ENCODE measurements at places on chromosomes 7 and 10.

- no peak for DNase-seq
Measured at GRCh38 chr7:95104739-95105138, 197.3 kb downstream of the PPP1R9A start.

DNA sequence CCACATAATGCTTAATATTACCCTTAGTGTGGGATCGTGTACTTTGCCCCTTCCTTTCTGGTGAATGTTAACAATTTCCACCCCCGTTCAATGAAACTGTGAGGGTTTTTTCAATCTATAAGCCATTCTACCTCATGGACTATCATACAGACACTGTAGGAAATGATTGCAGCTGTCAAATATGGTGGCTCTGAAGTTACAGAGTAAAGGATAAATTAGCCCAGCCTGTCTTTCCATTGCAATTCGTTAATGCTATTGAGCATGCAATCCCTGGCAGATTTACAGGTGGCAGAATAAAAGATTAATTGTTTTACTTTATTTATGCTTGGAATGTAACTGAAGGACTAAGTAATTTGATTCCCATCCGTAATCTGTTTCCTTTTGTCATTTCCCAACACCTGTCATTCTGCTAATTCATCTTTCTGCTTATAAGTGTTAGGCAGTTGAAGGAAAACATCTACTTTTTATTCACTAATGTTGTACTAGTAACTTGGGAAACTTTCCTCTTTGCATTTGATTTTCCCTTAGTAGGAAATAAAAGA lies 1211.6 kb upstream of the LRRN3 start:
- no peak for DNase-seq

GRCh38 chr7:7756577-7756976 lies 38.2 kb upstream of the RPA3 start:
- no peak for DNase-seq

GRCh38 chr10:114552050-114552449 lies 106.0 kb downstream of the ABLIM1 start:
- no peak for DNase-seq

- DNase-seq: no peak
Measured at GRCh38 chr10:16915300-16915699, 98.1 kb upstream of the RSU1 start.

DNA sequence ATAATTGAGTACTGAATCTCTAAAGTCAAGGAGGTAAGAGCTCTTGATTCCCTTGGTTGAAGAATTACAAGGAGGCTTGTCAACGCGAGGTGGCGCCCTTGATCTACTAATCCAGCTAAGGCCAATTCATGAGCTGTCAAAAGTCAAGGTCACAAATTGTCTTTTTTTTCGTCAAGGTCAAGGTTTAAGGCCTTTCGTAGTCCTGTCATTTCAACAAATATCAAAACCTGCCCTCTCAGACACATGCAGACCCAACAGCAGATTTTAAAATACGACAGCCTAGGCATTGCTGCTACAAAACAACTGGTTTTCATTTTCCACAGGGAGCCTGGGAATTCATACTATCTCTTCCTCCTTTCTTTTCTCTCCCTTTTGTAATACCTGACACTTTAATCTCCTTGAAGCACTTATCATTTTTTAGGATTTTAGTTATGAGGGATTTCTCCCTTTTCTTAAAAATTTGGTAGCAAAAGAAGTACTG lies 3.6 kb downstream of the HOXA13 start:
- peak; percentile 74 for DNase-seq

GRCh38 chr10:132924046-132924952 lies 18.1 kb downstream of the CFAP46 start:
- DNase-seq: no peak

DNA sequence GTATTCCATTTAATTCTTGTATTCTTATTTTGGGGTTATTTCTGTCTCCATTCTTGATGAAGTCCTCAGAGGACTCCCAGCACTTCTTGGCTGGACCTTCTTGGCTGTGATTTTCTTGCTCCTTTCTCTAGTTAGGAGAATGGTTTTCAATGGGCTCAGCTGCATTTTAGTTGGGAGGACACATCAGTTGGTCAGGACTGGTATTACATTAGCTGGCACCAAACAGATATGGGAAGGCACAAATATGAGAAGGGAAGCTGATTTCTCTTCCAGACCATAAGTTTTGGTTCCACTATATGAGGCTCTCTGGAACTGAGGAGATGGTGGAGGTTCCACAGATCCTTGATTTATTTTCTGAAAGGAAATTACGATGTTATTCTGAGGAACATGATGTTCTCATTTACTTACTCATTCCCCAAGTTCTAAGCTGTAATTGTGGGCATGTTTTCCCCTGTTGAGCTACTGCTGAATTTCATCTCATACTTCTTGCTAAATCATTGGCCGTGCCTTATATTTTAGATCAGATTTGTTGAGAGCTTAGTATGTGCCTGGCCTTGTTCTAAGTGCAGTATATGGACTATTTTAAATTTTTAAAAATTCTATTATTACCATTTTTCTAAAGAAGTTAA lies 261.0 kb downstream of the THSD7A start:
- no peak for DNase-seq

DNA sequence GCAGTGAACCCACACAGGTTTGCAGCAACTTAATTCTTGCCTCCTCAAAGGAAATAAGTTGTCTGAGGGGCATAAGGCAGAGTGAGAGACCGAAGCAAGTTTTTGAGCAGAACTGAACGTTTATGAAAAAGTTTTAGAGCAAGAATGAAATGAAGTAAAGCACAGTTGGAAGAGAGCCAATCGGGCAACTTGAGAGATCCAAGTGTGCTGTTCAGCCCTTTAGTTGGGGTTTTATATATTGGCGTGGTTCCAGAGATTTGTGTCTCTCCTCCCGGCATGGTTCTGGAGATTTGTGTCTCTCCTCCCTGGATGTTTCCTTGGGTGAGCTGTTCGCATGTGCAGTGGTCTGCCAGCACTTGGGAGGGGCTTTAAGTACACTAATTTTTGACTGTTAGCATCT lies 141.4 kb upstream of the DGKB start:
- DNase-seq: no peak

DNA sequence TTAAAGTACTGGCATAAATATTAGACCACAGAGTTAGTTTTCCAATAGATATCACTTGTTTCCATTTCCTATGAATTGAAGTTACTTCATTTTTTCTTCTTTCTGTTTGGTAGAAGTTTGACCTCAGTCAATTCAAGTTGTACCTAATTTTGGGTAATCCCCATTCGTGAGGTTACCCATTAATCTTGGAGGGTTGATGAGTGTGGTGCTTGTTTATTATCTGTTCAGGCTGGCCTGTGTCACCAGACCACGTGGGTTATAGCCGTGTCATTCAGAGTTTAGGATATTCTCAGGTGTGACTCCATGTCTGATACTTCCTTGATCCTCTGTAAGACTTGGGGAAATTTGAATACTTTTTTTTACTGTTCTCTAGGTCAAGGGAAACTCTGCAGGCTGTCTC lies 133.9 kb upstream of the TPK1 start:
- no peak for DNase-seq

- DNase-seq: no peak
Measured at GRCh38 chr10:49564461-49565009, 25.6 kb upstream of the ERCC6 start.

GRCh38 chr7:108430664-108431063 lies 25.6 kb downstream of the NRCAM start:
- no peak for DNase-seq

- DNase-seq: no peak
Measured at GRCh38 chr7:141232286-141233051, 158.6 kb downstream of the TMEM178B start.

- DNase-seq: peak; percentile 62
Measured at GRCh38 chr7:28069807-28070206, 110.8 kb downstream of the JAZF1 start.

GRCh38 chr10:5522913-5523560 lies 1.7 kb upstream of the CALML3 start:
- no peak for DNase-seq
